ENCODE measurements at places on chromosomes 6 and 20.

- DNase-seq = no peak
Observed at GRCh38 chr6:106470316-106470715, 109.8 kb downstream of the CRYBG1 start.

GRCh38 chr20:56439771-56440291 is 27.8 kb downstream of the CASS4 start:
- no peak for DNase-seq

DNA sequence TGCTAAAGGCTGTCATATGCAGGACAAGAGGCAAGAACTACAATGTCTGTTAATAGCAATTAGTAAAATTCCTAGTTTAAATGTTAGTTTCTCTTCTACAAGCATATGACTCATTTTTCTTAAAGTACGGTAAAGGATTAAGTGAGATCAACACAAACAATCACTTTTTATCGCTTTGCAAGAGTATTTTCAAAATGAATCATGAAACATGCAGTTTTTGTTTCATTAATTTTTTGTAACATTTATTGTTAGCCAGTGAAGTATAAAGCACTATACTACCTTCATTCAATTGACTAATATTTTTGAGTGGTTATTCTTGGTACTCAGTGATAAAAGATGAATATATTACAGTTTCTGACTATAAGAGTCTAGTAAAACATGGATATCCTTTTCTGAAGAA is 138.6 kb downstream of the AHI1 start:
- DNase-seq = no peak

GRCh38 chr20:32019563-32020463 is 9.6 kb downstream of the CCM2L start:
- DNase-seq = no peak

DNA sequence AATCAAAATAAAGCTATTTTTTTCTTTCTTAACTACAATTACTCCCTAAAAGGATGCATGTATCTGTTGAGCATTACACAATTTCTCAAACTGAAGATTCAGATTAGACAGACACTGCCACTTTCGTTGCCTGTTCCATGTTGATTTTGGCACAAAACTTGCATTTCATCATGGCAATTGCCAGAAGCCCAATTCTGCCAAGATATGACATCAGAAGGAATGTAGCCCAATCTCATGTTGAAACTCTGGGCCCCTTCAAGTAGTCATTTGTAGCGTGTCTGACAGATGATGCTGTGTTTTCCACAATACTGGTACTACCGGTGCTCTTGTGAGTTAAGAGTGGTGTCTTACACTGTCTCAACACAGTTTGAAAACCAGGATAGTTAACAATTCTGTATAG is 705.4 kb downstream of the PTPRT start:
- DNase-seq = no peak

- DNase-seq = no peak
Observed at GRCh38 chr20:5364136-5364821, 47.5 kb upstream of the PROKR2 start.

DNA sequence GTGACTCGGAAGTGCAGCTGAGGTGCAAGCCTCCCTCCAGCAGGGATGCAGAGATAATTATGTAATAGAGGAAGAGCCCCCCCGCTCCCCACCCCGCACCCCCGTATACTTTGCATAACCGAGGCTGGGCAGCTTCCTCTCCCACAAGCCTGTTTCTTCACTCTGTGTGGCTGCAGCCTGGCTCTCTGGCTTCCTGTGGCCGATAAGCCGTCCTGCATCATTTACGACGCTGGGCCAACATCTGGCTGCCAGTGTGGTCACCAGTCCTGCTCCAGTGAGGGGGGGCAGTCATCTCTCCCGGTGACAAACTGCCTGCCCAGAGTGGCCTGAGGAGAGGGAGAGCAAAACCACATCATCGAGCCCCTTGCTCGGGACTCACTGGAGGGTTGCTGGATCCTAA is 59.2 kb downstream of the RBM38 start:
- no peak for DNase-seq

DNA sequence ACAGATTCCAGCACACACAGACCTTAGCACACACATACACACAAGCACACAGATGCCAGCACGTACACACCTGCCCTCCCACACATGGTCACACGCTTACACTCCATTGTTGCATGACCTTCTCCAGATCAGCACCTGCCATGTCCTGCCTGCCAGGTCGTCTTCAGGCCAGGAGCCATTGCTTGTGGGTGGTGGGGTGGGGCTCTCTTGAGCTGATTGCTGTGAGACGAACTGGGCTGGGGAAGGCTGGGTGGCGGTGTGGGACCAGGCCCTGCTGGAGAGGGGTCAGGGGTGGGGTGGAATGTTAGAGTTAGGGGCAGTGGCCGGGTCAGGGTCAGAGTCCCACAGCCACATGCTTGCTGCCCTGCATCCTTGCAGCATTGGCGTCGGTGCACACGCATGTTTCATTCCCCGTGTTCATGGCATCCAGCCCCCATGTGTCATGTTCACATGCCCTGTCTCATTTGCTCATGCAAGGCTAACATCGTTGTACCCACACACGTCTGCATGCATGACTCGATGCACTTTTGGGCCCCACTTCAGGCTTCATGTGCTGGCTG is 6.5 kb upstream of the NPBWR2 start:
- no peak for DNase-seq

DNA sequence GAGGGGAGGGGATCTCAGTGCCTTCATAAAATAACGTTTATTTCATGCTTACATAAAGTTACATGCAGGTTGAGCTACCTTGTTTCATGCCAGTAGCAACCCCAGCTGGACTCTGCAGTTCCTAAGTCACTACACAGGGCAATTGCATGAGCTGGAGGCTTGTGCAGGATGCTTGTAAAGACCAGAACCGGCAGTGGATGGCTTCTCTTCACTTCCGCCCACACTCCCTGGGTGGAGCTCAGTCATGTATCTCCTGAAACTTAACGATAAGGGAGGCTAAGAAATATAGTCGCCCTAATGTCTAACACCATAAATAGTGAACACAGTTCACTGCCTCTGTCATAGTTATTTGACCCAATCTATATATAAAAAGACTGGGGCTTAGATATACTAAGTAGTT is 99.4 kb upstream of the RAB32 start:
- DNase-seq = no peak

DNA sequence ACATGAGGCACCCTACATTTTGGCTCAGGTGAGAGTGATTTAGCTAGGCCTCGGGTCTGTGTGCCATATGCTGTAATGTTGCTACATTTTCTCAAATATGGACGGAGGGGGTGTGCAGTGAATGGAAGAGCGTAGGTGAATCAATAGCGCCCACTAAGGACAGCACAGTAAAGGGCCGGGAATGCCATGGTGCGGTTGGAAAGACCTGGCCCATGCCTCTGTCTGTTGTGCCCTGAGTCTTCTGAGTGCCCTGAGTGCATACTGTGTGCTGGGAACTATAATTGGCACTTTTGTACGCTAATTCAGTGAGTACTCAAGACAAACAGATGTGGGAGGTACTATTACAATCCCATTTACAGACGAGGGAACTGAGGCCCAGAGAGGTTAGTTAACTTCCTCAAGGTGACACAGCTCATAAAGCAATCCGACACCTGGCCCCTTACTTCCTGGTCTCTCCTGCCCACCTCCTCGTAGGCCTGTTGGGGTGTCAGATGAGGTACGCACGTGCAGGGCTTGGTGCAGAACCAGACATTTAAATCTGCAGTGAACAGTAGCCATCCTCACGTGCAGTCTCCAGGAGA is 17.3 kb downstream of the SLC22A1 start:
- DNase-seq = no peak

GRCh38 chr6:70124882-70125545 is 177.9 kb downstream of the COL9A1 start:
- DNase-seq = no peak

GRCh38 chr6:133553652-133554051 is 312.5 kb downstream of the EYA4 start:
- no peak for DNase-seq

- no peak for DNase-seq
Observed at GRCh38 chr20:35317416-35318210, 25.4 kb upstream of the FAM83C start.

DNA sequence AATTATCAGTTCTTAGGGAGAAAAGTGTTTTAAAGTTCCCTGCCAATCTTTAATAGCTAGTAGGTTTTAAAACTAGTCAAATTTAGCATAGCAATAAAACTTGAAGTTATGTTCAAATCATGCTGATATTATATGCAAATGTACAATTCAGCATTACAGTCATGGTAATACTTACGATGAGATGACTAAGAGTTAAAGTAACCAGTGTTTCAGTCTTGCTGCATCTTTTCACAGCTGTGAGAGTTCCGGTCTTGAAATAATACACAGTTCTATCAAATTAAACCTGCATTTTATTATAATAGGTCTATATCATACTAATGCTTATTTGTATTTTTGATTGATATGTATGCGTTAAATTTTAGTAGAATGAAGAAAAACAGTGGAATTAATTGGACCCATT is 26.1 kb downstream of the POPDC3 start:
- DNase-seq = no peak

DNA sequence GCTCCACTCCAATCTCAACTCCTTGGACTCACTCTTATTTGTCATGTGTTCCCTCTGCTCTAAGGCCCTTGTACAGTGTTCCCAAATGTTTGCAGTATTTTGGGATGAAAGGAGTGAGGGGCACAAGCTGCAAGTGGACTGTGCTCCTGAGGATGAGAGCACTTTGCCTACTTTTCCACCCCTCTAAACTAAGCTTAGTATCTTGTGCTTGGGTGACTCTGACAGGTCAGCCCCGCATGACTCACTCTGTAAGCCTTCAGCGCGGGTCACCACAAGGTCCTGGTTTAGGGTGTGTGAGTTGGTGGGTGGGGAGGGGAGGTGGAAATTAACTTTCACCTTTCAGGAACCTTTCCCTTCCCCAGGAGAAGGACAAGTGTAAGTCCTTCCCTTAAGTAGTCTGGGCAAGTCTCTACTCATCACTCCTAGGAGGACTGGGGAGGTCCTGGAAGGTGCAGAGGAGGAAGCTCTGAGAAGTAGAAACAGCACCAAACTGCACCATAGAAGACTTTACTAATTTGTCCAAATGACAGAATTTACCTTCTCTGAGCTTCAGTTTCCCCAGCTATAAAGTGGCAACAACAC is 68.8 kb upstream of the EPB41L1 start:
- DNase-seq = no peak

GRCh38 chr20:36728986-36729385 is 16.9 kb downstream of the NDRG3 start:
- DNase-seq = no peak

DNA sequence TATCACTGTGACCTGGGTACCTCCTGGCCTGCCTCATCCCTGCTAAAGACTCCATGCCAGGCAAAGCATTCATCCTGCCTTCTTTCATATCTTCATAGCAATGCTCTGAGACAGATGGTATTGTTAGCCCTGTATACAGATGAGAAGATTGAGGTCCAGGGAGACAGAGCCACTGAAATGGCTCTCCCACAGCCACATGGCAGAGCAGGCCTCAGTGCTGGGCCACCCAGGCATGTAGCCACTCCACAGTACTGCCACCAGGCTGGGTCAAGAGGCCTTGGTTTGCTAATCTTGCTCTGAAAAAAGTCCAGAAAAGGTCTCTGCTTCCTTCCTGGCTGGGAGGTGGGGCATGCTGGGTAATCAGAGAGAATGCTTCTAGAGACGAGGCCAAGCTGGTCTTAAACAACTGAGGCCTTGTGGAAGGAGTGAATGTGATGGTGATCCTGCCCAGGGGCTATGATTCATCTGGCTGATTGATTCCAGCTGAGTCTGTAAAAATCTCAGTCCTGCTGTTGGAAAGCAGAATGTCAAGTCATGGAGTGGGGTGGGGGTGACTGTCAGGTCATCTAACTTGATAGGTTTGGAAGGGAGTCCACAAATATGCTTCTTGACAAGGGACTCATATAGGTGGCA is 29.8 kb downstream of the HM13 start:
- DNase-seq = no peak

- no peak for DNase-seq
Observed at GRCh38 chr6:105553171-105553570, 150.3 kb upstream of the PREP start.

GRCh38 chr20:62638055-62638570 is 4.2 kb upstream of the SLCO4A1 start:
- DNase-seq = no peak

DNA sequence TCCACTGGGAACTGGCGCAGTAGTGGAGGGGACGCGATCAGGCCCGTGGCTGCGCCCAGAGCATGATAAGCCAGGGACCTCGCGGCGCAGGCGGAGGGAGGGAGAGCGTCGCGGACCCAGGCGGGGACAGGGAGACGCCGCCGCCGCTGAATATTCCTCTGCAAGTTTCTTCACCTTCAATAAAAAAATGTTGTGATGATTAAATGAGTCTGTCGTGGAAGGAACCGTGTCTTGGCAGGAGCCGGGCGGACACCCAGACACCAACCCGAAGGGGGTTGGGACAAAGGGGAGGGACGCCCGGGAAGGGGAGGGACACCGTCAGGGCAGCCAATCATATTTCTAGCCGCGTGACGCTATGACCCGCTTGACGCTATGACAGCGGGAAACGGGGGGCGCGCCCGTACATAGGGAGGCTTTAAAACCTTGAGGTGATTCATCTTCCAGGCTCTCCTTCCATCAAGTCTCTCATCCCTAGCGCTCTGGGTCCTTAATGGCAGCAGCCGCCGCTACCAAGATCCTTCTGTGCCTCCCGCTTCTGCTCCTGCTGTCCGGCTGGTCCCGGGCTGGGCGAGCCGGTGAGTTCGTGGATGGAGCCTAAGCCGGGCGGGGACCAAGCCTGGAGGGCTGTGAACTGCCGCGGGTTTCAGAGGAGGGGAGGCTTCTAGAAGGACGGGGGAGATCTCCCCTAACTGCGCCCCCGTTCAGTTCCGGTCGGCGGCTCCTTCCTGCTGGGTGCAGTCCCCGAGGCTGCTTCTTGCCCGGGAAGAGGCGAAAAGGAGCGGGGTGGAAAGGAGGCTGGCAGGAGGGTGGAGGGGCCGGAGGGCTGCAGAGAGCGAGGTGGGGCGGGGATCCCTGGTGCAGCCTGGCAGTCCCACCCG is at the start of gene ULBP2:
ULBP2 (plus strand) TSS at position 432 of the 878 bp plus-strand sequence; CDS start at position 491, 59 bp downstream.
- peak; percentile 81 for DNase-seq

DNA sequence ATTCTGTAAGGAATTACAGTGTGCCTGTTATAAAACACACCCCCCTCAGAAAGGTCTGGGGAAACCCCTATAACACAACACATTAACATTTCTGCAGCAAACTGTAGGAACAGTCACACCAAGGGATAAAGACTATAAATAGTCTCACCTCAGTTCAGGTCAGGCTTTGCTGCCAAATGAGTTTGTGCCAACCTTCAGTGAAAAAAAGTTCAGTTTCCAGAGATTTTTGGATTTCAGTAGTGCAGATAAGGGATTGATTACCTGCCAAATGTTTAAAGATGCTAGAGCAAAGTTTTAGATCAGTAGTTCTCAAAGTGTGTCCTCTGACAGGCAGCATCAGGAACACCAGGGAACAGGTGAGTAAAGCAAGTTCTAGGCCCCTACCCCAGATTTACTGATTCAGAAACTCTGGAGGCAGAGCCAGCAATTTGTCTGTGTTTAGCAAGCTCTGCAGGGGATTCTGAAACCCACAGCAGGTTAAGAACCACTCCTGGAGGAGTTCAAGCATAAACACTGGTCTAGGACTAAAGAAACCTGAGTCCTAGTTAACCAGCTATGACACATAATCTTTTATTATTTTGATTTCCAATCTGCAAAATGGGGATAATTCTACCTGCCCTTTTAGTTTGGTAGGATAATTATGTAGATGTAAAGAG is 111.0 kb downstream of the RCAN2 start:
- no peak for DNase-seq

GRCh38 chr6:105759015-105759414 is 327.1 kb upstream of the PRDM1 start:
- no peak for DNase-seq
